ENCODE measurements at places on chromosomes 5 and 9. TPM values are rescaled to one million over a fixed set of nuclear protein-coding genes. Genes with fewer than 3 reads are reported as not detected.

SLC6A7 gene
- not detected for total RNA-seq

TMC1 gene
- not detected for total RNA-seq

PLAC8L1 gene
- not detected for total RNA-seq

SPINK13 gene
- not detected for total RNA-seq
